ENCODE measurements at places on chromosomes 11 and 22. TPM values are rescaled to one million over a fixed set of nuclear protein-coding genes. Genes with fewer than 3 reads are reported as not detected.

Gene IGLL5
- total RNA-seq, result 3.5 TPM

Gene MB
- total RNA-seq, result 2.5 TPM

Gene CYP2D6
- 293 TPM for total RNA-seq

DNA sequence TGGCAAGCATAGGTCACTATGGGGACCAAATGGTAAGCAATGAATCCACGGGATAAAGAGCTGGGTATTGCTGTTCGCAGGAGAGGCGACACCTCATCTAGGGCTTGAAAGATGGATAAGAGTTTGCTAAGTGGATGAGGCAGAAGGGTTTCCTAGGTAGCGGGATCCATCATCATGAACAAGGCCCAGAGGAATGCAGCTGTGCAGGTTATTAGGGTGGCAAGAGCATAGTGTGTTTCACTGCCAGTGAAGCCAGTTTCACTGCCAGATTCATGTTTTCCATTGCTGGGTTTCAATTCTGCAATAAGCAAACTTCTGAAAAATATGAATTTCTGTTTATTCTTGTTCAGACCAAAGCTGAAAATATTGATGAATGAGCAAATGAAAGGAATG is 27.2 kb downstream of the WEE1 start:
- H3K4me3 ChIP-seq, result no peak overlapping the region
- no peaks in the 10 kb centered on the region for H3K4me1 ChIP-seq
- no peaks in the 10 kb centered on the region for H3K27me3 ChIP-seq
- no peaks in the 10 kb centered on the region for H3K36me3 ChIP-seq

- no peaks in the 10 kb centered on the region for H3K27me3 ChIP-seq
- no peaks in the 10 kb centered on the region for H3K4me1 ChIP-seq
Measured at GRCh38 chr11:70646272-70647049, 248.1 kb downstream of the CTTN start.

DNA sequence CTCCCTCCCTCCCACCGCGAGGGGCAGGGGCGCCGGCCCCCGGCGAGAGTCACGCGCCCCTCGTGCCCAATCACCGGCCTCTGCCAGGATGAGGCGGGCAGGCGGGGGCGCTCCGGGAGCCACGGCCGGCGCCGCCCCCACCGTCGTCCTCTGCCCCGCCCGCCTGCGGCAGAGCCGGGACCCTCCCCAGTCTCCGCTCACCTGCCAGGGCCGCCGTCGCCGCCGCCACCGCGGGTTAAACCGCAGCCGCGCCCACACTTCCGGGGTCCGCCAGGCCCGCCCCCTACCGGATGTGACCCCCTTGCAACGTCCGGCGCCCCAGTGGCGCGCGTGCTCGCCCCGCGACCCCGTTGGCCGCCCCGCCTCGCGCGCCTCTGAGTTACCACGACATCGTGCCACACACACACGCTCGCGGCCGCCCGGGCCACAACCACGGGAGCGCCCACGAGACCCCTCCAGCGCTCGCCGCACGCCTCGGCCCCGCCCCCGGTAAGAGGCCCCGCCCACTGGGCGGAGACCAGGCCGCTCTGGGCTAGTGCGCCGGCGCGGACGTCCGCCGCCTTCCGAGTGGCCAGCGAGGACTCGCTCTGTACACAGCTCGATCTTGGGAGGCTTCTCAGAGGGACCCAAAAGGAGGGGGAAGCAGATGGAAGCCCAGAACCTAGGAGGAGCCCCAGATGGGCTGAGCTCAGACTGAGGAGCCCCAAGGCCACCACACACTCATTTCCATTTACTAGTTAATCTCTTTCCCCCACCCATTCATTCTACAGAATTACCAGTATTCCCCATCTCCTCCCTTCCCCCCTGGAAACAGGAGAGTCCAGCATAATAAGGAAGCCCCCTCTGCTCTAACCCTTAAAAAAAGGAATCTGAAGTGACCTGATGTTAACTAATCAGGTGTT is at the start of gene VPS37C:
TSS of gene VPS37C (minus strand) at position 237 of the 902 bp plus-strand sequence. CDS start 22,597 bp downstream, outside the sequence.
- no peaks in the 10 kb centered on the region for H3K36me3 ChIP-seq
- H3K27ac ChIP-seq, result peak within 1 kb of the TSS; percentile 87
- H3K4me1 ChIP-seq, result peaks cover 3% of the 10 kb centered on the region

- DNase-seq, result no peak
- no peaks in the 10 kb centered on the region for H3K36me3 ChIP-seq
- H3K27me3 ChIP-seq, result no peaks in the 10 kb centered on the region
- H3K27ac ChIP-seq, result no peak overlapping the region
Measured at GRCh38 chr11:115112754-115113153, 391.5 kb downstream of the CADM1 start.

DNA sequence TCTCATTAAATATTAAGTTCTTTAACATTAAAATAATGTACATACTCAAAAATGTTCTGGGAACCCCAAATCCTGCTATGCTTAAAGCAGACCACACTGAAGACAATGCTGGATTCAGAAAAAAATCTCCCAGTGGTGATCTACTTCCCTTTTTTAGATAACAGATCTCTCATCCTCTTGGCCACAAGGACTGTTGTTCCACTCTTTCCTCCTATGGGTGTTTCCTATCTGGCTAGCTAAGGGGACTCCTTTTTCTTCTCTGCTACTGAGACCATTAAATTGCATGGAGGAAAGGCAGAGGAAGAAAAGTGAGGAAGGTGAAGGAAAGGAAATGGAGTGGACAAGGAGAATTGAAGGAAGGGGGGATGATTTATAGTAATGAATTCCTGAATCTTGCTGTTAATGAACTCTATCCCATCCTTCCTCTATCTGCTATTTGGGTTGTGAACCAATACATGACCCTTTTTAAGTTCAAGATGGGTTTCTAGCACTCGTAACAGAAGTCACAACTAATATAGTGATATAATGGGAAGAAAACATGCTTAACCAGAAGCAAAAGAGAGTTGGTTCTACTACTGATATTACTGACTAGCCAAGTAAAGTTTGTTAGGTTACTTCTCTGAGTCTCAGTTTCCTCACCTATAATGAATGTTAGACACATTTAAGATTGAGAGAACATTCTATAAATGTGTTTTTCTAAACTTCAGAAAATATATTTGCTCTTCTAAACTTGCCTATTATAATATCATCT is 53.2 kb downstream of the PIK3C2A start:
- H3K27ac ChIP-seq, result no peak overlapping the region
- H3K4me1 ChIP-seq, result peaks cover 8% of the 10 kb centered on the region
- no peak for DNase-seq
- H3K4me3 ChIP-seq, result no peak overlapping the region
